ENCODE measurements at places on chromosomes 3 and 15.
A peak's percentile ranks its signal among the peaks of the same experiment; 100 is the strongest.

DNA sequence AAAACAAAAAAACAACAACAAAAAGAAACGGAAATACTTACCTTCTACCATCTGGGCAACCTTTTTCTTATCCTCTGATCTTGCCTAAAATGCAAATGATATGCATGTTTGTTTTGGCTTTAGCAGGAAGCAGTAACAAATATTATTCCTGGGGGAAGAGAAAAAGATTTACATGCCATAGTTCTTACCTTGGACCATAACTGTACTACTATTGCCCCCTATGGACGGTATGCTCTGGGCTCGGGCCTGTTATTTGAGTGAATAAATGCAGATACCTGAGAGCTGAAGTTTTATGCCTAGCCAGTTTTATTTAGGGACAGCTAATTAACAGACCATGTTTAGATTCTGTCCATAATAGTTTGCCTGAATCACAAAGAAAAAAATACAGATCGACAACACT, 12.6 kb upstream of the STARD5 start:
- no peak for DNase-seq

DNA sequence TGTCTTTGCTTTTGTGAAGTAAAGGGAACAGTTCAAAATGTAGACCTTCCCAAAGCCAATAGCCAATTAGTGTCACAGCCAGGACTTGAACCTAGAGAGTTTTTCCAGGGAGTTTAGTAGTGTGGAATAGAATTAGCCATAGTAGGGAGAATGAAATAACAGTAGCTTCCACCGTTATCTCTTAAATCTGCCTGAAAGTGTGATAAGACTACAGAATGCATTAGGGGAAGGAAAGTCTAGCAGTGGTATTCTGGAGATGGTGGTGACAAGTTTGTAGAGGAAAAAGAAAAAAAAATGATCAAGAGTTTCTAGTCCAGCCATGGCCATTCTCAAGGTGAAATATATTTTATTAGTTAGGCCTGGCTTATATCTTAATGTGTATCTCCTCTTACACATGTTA, 13.8 kb downstream of the ATP11B start:
- DNase-seq: no peak

- peak; percentile 75 for DNase-seq
Measured at GRCh38 chr3:58237238-58237940, at the start of gene ABHD6. TSS of gene ABHD6 (plus strand) at chr3:58237792. CDS start at chr3:58256587, 18,795 bp downstream.

DNA sequence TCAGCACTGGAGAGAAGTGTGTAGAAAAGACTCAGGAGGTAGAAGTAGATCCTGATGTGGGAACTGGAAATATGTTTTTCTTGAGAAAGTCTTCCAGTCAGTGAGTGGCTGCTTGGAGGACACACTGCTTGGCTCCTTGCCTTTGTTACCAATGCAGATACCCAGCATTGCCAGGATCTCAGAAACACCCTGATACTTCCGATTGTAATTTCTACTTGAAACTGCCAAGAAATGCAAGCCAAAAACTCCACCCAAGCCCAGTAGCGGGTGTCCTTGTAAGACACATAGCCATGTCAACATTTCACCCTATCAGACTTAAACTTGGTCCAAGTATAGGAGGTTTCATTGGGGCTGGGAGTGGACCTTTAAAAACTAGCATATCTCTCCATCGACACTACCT, 141.8 kb downstream of the ALDH1A2 start:
- no peak for DNase-seq

DNA sequence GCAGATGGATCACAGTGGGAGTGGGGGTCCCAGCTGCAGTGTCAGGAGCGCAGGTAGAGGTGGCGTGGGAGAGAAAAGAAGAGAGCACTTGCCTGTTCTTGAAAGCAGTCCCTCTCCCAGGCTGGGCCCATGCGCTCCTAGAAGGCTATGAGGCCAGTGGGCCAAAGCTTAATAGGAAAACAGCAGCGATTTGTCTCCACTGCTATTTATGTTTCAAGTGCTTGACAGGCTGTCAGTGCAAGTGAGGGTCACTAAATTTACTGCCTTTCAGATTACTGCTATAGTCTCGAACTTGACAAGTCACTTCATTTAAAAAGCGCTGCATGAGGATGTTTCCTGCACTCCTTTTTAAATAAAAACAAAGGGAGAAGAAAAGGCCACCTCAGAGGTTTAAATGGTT, 239.5 kb downstream of the GAP43 start:
- no peak for DNase-seq

DNA sequence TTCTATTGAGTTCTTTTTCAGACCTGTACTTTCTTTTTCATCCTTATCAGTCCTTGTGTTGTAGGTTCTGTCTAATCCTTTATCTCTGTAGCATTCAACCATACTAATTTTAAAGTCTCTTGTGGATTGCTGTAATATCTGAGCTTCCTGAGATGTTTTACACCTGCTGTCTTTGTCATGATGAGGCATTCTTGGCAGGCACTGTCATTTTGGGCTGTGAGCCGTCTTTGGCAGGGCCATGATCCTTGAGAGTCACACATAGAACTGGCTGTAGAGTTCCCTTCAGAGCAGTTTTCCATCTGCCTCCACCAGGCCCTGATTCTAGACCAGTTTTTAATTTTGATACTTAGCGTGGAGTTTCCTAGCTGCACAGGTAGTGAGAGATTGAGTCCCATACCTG, 6.7 kb downstream of the EFCC1 start:
- no peak for DNase-seq

Data from left kidney (tissue), 8 donors.